CD4-positive, CD25-positive, alpha-beta regulatory T cell (primary cell): ENCODE measurements at places on chromosomes 5 and 9.

- DNase-seq = no peak
These were observed 356.4 kb downstream of the NR2F1-AS1 start for GRCh38 chr5:93224624-93225023.

DNA sequence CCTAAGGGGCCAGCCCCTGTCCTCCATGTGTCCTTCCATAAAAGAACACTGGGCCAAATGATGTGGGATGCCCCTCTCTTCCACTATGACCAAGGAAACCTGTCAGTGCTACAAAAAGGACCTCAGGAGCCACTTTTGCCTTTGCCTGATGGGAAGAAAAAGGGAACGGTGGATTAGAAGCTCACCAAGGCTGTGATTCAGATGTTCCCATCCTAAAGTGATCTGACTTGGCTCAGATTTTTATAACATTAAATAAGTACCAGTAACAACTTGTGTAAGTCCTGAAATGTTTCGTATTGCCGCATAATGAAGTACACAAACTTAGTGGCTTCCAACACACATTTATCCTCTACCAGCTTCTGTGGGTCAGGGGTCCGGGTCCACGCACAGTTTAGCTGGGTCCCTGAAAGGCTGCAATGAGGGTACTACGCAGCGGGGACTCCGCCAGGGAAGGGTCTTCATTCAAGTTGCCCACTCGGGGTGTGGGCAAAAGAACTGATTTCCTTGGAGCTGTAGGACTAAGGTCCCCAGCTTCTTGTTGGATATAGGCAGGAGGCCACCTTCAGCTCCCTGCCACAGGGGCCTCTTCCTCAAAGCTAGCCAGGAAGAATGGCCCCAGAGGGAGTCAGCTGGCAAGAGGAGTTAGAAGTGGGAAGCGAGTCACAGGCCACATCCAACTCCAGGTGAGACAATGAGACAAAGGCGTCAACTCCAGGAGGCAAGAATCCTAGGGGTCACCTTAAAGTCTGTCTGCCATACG lies 60.4 kb downstream of the RAPGEF1 start:
- DNase-seq = no peak

DNA sequence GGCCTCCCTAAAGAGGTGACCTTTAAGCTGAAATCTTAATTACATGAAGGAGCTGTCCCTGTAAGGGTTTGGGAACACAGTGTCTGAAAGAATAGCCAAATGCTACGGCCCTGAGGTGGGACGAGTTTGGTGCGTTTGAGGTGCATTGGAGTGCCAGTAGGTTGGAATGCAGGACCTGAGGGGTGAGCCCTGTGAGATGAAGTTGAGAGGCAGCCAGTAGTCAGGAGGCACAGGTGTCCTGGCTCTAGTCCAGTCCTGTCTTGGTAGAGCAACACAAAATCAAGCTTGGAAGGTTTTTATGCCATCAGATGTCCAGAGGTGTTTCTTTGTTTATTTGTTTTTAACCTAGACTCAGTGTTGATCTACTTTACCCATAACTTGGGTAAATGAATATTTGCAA lies 108.5 kb downstream of the ARHGAP26 start:
- DNase-seq = no peak

DNA sequence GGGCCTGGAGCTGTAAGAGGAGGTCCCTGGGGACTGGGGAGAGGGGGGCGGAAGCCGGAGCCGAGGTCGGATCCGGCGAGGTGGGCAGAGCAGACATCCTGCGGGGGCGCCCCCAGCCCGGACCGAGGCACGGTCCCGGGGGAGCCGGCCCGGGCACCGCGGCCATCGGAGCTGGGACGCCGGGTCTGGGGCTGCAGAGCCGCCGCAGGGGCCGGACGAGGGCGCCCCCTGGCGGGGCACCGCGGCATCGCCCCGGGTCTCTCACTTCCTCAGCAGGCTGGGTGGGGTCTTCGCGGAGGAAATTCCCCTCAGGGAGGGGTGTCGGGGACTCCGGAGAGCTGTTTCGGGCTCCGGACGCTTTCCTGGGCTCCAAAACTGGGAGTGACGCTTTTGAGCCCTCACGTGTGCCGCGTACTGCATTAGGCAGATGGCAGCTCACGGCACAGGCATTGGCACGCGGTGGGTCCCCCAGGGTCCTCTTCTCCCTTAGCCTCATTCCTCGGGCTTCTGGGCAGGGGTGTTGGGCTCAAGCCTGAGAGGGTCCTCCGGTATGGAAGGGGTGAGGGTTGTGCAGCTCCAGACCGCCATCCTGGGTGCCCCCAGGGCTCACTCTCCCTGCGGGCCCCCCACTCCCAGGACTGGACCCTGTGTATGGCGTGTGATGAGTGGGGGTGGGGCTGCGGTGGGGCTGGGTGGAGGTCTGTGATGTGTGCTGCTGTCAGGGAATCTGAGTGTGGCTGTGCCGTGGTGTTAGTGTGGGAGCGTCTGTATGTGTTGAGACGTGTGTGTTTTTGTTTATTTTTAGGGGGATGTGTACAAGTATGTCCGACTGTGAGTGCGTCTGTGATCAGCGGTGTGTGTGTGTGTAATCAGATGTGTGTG lies 29.6 kb downstream of the LHX2 start:
- no peak for DNase-seq

DNA sequence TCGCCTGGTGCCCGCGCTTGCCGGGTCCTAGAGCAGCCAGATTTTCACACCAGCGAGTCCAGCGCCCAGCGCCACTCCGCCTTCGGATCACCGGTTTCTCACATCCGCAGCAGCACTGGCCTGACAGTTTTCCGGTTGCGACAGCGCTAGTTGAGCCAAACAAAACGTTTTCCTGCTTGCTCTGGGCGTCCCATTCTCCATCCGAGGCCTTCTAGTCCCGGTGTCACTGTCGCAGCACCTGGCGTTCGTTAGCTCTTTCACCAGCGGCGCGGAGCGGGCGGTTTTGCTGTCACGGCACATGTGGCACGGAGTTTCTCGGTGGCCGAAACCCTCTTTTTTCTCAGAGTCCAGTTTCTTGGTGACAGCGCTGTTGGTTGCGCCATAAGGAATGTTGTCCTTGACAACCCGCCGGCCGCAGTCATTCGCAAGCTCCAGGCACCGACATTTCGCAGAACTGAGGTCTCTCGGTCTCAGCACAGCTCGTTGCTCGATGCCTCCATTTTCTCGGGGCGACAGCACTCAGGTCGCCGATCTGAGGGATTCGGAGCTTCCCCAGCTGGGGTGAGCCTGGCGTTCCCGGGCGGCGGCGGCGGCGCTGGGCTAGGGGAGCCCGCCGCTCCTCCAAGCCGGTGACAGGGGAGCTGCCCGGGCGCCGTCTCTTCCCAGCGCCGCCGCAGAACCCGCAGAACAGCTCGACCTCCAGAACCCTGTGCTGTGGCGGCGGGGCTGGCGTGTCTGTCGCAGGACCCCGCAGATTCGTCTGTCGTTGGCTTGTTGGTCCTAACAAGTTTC lies 47.8 kb downstream of the ANXA2R start:
- peak; percentile 59 for DNase-seq

GRCh38 chr5:6510132-6510531 lies 61.5 kb downstream of the UBE2QL1 start:
- no peak for DNase-seq

- no peak for DNase-seq
These were observed 28.0 kb downstream of the TNIP1 start for GRCh38 chr5:151052836-151053235.

- DNase-seq = no peak
These were observed 46.3 kb upstream of the PLPP6 start for GRCh38 chr9:4615778-4616177.

GRCh38 chr5:132259069-132259851 lies 1.8 kb downstream of the PDLIM4 start:
- no peak for DNase-seq

GRCh38 chr5:10735569-10736276 lies 25.3 kb downstream of the DAP start:
- DNase-seq = no peak

GRCh38 chr5:115542086-115542485 lies 2.5 kb downstream of the FEM1C start:
- DNase-seq = no peak

GRCh38 chr5:74241751-74242140 lies 398.8 kb downstream of the ENC1 start:
- no peak for DNase-seq

GRCh38 chr5:118017536-118017935 lies 970.8 kb downstream of the DTWD2 start:
- no peak for DNase-seq

DNA sequence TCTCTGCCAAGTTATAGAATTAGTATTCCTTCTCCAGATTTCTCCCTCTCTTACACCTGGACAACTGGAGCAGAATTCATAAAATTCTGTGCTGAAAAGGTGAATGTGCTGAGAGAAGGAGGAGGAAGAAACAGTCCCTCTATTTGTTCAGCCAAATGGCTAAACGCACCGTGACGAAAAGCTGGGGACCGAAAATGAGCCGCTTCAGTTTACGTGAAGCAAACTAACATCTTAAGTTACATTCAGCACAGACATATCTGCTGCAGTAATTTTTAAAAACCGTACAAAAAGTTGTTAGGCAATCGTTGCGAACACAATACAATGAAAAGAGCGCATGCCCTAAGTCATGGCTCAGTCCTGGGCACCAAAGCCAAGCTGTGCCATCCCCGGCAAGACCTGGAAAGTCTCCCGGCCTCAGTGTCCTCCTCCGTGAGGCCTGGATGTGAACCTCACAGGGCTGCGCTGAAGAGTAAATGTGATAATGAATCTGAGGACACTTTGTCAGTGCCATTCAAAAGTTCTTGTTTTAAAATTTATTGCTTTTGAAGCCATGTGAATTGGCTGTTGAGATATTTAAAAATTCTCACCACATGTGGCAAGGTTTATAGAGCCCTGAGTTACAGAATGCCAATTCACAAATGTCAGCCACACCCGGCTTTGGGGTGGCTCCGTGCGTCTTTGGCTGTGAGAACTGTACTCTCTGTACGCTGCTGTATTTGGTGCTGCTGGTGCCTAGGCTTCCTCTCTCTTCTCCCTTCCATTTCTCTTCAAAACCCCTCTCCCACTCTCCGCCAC lies 46.3 kb downstream of the FAM240B start:
- DNase-seq = no peak
